ENCODE measurements at places on chromosomes 12 and 14. TPM values are rescaled to one million over a fixed set of nuclear protein-coding genes. Genes with fewer than 3 reads are reported as not detected.

The TRMT61A gene
- total RNA-seq = 13.8 TPM

The OR11H6 gene
- total RNA-seq = not detected

The MEG3 gene
- total RNA-seq = 14.3 TPM

The CLEC2B gene
- 0.52 TPM for total RNA-seq

The LMNTD1 gene
- not detected for total RNA-seq

The RHEBL1 gene
- 0.10 TPM for total RNA-seq
